ENCODE measurements at places on chromosomes 6 and 20.

DNA sequence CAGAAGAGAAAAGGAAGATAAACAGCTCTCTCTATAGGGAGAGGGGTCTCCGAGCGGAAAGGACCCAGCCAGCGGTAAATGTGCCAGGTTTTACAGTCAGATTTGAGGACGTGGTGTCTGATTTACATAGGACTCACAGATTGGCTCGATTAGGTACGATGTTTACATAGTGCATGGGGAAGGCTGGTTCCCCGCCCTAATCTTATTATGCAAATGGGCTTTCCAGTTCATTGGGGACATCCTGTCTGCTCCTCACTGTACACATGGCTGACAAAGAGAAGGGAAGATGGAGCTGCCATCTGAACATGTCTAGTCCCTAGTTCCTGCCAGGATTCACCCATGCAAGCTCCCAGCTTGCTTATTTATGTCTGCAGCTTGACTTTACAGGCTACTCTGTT is 119.9 kb downstream of the RNF144B start:
- DNase-seq: no peak

GRCh38 chr6:45590226-45590625 is 212.5 kb upstream of the SUPT3H start:
- DNase-seq: no peak

- no peak for DNase-seq
Measured at GRCh38 chr6:136137008-136137692, 113.0 kb downstream of the MTFR2 start.

DNA sequence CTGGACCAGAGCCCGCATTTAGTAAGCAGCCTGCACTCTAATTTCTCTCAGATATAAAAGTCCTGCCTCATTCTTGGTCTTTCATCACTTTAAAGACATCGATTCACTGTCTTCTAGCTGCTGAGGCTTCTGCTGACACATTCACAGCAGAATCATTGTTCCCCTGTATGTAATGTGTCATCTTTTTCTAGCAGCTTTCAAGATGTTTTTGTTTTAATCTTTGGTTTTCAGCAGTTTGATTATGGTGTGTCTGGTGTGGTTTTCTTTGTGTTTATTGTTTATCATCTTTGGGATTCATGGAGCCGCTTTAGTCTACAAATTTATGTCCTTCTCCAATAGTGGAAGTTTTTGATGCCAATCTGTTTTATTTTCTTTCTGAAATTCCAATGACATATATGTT is 157.3 kb upstream of the STMND1 start:
- no peak for DNase-seq

DNA sequence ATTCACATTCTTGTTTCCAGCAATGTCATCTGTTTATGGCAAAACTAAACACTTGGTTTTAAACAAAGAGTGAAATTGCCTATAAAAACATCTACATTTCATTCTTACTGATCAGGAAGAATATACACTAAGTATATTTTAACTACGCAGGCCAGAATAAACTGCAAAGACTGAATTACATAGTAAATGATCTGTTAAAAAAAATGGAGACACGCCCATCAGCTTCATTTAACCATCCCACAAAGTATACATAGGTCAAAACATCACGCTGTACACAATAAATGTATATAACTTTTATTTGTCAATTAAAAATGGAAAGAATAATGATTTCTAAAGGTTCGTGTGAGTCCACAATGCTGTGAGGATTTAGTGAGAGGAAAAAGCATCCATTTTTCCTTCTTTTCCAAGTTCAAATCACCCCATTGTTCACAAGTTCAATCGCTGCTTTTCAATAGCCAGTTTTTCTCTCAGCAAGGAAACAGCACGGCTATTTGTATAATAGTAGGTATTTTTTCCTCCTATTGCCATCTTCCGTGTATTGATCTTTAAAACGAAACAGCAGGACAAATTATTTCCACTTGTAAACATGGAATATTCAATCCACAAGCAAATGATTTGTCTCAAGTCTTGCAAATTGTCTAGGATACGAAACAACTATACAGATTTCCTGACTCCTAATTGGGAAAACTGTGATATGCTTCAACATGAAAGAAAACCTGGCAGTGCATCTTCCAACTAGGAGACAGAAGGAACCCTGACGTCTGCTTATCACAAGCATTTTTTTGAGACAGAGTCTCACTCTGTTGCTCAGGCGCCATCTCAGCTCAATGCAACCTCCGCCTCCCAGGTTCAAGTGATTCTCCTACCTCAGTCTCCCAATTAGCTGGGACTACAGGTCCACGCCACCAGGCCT is 10.6 kb downstream of the SFT2D1 start:
- DNase-seq: no peak

GRCh38 chr20:52105442-52106422 is 85.8 kb downstream of the ZFP64 start:
- DNase-seq: no peak

- DNase-seq: no peak
Measured at GRCh38 chr20:58233881-58234528, 5.6 kb upstream of the ANKRD60 start.

DNA sequence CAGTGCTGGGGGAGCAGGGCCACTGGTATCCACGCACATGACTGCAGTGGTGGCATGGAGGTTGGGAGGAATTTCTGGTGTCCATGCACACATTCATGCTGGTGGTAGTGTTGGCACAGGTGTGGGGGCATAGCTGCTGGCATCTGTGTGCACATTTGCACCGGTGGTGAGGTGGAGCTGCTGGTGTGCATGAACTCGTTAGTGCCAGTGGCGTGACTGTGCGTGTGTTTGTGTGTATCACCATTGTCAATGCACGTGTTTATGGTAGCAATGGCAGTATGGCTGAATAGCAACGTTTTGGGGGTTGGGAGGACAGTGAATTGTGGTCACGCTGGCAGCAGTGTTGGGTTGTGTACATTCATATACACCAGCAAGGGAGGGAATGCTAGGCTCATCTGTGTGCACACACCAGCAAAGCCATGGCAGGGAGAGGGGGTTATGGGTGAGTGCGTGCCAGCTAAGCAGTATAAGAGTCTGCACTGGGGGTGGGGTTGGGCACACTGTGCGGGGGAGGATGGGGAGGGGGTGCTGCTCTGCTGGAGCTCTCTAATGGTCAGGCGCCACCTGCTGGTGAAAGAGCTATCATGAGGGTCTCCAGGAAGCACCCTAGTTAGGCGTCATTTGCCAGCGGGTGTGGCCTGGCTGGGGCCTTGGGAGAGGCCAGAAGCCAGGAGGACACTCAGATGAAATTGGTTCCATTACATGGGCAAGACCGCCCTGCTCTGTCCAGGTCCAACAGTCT is 626.1 kb upstream of the ID4 start:
- no peak for DNase-seq

DNA sequence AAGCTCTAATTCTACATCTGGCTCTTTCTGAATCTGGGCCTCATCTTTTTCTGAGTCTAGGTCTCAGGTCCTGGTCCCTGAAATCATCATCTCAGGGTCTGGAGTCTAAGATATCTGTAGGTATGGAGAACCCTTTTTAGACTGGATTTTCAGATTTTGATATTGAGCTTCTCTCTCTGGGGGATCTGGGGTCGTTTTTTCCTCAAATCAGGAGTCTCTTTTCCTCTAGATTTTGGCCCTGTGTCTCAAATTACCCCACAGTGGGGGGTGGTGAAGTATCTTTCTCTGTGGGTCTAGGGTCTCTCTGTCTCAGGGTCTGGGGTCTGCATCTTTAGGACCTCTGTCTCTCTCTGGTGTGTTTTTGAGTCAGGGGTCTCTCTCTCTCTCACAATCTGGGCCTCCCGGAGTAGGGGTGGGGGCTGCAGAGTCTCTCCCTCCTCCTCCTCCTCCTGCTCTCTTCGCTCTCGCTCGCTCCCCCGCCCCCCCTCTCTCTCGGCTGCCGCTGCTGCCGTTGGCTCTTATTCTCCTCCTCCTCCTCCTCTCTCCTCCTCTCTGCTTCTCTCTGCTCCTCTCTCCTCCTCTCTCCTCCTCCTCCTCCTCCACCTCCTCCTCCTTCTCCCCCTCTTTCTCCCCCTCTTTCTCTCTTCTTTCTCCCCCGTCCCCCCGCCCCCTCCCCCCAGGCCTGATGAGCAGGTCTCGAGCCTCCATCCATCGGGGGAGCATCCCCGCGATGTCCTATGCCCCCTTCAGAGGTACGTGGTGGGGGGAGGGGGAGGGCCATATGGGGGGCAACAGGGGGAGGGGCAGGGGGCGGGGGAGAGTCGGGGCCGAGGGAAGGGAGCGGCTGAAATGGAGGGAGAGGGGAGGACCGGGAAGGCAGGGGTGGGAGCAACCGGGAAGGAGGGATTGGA is at the start of gene SYNGAP1:
Gene SYNGAP1 (plus strand): TSS at position 486 of the 911 bp plus-strand sequence. CDS start 200 bp downstream, at position 686.
- DNase-seq: no peak

- DNase-seq: no peak
Measured at GRCh38 chr20:6122111-6122872, 538 bp downstream of the FERMT1 start.

- DNase-seq: no peak
Measured at GRCh38 chr20:47049771-47050170, 155.1 kb downstream of the EYA2 start.

DNA sequence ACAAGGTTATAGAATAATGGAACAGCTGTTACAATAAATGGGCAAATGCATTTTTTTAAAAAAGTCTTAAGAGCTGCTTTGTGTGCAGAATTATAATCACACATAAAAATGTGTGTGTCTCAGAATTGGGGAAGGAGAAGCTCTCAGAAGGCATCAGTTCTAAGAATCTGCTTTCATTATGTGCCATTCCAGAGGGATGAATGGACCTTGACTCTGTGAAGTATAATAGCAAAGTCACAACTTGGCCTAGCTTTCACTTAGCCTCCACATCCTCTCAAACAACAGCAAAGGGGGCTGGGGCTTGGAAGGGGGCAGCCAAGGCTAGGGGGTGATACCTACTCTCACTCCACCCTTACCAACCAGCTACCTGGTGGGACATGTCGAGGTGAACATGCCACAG is 265.0 kb downstream of the CDC5L start:
- no peak for DNase-seq

- DNase-seq: no peak
Measured at GRCh38 chr6:143267760-143268159, 182.7 kb downstream of the ADAT2 start.

GRCh38 chr6:26156850-26157250 is 69.6 kb downstream of the HFE start:
- peak; percentile 30 for DNase-seq

- DNase-seq: no peak
Measured at GRCh38 chr6:118791499-118791898, 102.5 kb upstream of the ASF1A start.

DNA sequence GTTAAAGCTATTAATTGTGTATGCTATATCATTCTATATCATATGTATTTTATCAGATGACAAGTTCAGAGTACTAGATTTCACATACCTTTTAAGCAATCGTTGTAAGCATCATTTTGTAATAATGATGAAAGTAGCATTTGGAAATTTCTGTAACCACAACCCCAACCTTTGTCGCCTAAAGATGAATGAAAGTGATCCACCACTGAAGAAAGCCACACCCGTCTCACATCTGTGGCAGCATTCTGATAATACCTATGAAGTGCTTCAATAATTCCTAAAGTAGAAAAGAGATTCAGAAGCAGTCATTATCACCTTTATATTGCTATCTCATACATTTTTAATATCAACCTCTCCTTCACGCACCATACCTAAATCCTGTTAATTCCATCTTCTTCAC is 16.6 kb downstream of the ZUP1 start:
- DNase-seq: no peak

- DNase-seq: no peak
Measured at GRCh38 chr6:148323344-148323743, 19.3 kb upstream of the SASH1 start.

GRCh38 chr6:120378582-120379220 is 955.6 kb downstream of the TBC1D32 start:
- no peak for DNase-seq

GRCh38 chr6:42937548-42938427 is 8.5 kb downstream of the CNPY3 start:
- no peak for DNase-seq

DNA sequence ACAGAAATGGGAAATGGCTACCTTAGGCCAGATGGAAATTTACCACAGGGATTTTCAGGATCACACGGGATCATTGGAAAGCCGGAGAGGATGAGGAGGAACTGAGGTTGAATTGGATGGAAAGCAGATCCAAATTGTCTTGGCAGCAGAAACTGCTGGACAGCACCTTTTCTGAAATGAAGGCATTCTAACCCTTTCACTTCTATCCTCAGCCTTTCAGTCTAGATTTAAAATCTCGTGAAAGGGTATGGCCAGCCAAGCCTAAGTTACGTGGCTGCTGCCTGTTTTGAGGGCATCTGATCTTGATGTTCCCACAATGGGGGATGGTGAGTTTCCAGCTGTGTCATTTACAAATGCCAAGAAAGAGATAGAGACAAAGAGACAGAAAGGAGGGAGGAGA is 358.2 kb downstream of the KIF16B start:
- no peak for DNase-seq

GRCh38 chr20:32184961-32185603 is 22.5 kb downstream of the PLAGL2 start:
- DNase-seq: no peak

DNA sequence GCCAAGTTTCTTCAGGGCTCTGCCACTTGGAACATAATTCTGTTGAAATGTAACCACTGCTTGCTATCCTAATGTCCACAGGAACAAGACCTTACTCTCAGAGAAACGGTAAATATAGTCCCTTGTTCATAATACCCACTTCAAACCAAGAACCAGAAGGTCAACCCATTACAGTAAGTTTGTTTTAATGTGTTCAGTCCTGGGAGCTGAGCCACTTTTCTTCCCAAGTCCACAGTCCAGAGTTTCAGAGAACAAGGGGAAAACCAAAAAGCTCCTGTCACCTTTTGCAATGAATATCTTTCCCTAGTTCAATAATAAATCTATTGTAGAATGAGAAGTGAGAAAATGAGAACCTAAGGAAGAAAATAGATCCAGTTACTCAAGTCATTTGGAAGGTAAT is 431.9 kb upstream of the MANEA start:
- DNase-seq: no peak
